ENCODE measurements at places on chromosomes 1 and 21.

- DNase-seq: no peak
Measured at GRCh38 chr1:53747841-53748240, 8.9 kb upstream of the GLIS1 start.

GRCh38 chr21:45977396-45977795, 4.2 kb upstream of the COL6A1 start:
- no peak for DNase-seq

DNA sequence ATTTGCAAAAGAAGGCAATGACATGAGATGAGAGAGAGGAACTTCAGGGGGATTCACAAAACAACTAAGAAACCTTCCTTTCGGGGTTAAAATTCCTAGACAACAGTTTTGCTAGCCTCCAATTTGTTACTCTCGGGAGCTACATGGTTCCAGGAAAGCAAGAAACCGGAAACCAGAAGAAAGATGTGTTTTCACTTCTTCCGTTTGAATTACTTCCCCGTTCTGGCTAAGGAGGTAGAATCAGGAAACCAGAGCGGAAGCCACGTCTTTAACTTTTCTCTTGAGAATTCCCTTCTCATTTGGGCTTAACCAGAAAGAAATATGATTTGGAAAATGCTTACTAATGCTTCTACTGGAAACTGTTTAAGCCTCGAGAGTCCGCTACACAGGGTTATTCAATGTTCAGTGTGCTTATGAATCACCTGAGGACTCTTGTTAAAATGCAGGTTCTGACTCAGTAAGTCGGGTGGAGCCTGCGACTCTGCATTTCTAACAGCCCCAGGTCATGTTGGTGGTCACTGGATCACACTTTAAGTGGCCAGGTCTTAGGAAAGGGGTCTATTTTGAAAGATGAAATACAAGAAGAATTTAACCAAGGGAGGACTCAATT, 43.5 kb upstream of the MCOLN3 start:
- peak; percentile 12 for DNase-seq

GRCh38 chr1:218556016-218556415, 210.9 kb downstream of the TGFB2 start:
- no peak for DNase-seq
